Stimulated activated CD4-positive, alpha-beta T cell treated with anti-CD3 and anti-CD28 coated beads, TNF-alpha, amount 100 ng/mL, for 4 hours (primary cell): ENCODE measurements at places on chromosomes 7 and 10.

DNA sequence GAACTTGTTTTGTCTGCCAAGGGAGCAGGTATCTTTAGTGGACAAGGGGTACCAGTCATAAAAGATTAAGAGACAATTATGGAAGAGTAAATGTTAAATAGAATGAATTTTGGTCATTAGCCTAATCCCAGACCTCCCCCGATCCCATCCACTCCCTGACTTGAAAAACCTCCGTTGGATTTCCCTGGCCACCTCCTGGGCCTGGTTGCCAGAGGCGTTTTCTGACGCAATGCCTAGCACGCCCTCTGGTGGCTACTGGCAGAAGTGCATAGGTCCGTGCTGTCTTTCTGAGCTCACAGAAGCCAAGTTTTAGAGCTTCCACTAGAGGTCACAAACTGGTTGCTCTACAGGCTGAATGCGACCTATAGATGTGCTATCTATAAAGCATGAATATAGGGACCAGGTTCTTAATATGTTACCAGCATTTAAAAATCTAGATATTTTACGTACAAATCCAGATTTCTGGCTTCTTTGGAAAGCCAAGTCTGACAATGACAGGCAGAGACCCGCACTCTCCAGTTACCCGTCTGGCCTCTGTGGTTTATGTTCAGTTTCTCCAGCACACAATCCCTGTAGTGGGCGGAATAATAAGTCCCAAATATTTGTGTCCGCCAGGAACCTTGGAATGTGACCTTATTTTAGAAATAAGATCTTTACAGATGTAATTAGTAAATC lies 39.8 kb downstream of the SPOCK2 start:
- peak; percentile 80 for DNase-seq

- no peak for DNase-seq
Measured at GRCh38 chr7:131454498-131454897, 101.9 kb downstream of the PODXL start.

- no peak for DNase-seq
Measured at GRCh38 chr10:29150010-29150409, 138.9 kb upstream of the LYZL1 start.

DNA sequence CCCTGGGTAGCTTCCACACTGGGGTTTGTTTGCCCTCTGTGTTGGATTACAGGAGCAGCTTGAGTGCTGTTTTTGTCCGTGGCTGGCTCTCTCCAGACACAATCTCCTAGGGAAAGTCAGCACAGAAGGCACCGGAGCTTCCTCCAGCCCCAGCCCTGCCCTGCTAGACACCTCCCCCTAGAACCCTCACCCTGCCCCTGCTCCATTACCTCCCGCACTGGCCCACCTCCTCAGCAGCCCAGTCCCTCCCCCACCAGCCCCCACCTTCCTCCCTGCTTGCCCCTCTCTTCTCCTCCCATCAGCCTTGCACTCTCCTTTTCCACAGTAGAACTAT lies 130.5 kb downstream of the ADCY1 start:
- DNase-seq = no peak

- DNase-seq = no peak
Measured at GRCh38 chr7:101635484-101635883, 6.4 kb upstream of the MYL10 start.

DNA sequence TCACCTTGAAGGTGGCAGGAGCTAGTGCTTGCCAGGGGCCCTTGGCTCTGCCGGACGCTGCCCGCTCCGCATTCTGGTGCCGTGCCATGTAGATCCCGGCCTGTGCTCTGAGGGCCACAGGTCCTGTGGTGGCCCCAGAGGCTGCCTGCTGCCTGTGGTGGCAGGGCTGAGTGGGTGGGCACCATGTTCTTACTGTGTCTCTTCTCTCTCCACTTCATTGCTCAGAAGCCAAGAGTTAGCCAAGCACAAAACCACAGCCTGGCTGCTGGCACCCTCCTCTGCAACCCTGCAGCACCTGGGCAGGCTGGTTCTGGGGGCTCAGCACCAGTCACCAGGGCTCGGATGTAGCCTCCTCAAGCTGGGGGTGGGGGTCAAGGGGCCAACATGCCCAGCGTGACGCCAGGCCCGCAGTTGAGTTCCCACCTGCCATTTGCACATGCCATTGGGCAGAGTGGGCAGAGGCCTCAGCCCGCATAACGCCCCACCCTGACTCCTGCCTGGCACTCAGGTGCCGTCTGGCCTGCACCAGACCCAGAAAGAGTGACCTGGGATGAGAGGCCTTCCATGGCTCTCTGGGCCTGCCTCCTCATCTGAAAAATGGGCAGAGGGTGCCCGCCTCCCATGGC lies 16.3 kb downstream of the ZMIZ1 start:
- no peak for DNase-seq

DNA sequence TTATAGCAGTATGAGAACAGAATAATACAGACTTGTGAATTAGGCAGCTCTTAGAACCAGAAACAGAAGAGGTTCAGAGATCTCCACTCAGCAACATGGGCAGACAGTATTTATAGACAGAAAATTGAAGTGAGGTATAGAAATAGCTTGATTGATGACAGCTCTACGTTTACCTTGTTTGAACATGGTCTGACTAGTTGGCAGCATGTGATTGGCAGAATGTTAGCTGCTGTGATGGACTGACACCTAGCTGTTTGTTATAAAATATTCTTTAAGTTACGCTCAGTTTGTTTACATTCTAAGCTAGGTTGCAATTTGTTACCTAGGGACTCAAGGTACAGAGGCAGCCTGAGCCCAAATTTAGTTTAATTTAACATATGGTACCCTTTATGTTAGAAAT lies 73.7 kb upstream of the TMEM229A start:
- DNase-seq = no peak

- peak; percentile 17 for DNase-seq
Measured at GRCh38 chr10:3192856-3193635, 20.5 kb upstream of the PITRM1 start.

GRCh38 chr7:7962851-7963250 lies 5.7 kb upstream of the GLCCI1 start:
- no peak for DNase-seq

DNA sequence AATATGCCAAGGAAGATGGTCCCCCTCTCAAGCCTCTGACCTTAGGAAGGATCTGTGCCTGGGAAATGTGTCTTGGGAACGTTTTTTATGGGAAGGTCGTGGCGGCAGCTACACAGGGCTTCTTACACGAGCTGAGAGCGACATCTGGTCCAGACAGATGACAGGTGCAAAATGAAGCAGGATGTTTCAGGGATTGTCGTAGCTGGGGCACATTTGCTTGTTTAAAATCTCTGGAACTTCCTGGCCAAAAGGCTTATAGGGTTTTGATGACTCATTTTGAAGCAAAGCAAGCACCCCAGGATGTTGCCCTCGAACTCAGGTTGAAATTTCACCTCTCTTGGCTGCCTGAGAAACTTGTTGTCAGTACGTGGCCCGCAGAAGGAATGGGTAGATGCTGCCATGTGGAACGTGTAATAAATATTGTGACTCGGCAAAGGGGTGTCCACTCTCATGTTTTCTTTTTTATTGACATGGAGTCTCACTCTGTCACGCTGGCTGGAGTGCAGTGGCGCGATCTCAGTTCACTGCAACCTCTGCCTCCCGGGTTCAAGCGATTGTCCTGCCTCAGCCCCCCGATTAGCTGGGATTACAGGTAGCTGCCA lies 117.5 kb downstream of the CAMK1D start:
- no peak for DNase-seq

- no peak for DNase-seq
Measured at GRCh38 chr7:45888185-45888992, at the start of gene IGFBP1. TSS of gene IGFBP1 (plus strand) at chr7:45888488. CDS start at chr7:45888653, 165 bp downstream.

GRCh38 chr10:95513941-95514392 lies 47.2 kb downstream of the SORBS1 start:
- DNase-seq = no peak

DNA sequence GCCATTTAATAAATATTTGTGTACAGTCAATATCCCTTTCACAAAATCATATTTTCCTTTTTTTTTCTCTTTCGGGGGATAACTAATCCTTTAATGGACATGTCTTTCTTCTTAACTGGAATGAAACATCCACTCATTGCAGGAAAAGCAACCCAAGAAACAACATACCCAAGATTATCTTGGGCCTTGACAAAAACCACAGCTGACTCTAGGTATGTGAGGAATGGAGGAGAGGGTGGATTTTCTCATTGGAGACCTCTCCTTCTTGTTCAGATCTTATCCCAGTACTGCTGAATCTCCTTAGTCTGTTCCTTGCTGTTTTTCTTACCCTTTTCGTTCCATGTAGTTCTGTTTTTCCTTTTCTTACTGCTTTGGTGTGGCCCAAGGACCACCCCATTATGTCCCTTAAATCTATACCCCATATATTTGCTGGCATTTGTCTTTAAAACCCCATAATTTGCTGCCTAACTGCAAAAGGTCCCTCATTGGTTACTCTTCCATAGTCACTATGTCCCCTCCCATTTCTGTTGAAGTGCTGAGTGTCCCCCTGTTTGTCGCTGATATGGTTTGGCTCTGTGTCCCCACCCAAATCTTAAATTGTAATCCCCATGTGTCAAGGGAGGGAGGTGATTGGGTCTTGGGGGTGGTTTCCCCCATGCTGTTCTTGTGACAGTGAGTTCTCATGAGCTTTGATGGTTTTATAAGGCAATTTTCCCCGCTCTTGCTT lies 6.8 kb upstream of the CDK6 start:
- no peak for DNase-seq

DNA sequence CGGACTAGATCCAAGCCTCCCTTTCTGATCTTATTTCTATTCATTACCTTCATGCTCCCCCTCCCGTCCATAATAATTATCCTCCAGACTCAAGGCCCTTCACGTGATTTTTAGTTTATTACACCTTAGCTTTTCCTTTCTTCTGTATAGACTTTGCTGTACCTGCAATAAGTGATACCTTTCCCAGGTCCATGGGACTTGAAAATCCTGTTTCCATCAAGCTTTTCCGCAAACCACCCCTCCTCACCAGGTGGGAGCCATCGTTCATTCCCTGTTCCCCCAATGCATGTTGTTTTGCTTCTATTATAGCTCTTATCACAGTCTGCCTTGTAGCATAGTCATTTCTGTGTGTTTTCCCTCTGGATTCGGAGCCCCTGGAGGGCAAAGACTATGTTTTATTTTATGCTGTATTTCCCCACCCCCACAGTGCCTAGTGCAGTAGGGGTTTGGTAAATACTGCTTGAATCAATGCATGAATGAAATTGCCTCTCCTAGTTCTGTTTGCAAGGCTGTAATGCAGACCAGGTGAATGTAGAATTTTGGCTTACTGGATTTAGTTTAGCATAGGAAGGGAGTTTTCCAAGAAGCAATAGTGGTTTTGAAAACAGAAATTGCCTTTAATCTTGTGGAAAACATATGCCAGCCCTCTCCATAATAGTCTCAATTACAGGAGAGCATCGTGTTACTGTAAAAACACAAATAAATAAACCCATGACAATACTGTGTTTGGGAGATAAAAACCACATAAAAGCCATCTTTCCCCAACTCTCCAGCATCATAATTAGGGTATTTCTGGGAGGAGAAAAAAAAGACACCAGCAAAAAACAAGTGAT lies 213.4 kb downstream of the AUTS2 start:
- DNase-seq = no peak

DNA sequence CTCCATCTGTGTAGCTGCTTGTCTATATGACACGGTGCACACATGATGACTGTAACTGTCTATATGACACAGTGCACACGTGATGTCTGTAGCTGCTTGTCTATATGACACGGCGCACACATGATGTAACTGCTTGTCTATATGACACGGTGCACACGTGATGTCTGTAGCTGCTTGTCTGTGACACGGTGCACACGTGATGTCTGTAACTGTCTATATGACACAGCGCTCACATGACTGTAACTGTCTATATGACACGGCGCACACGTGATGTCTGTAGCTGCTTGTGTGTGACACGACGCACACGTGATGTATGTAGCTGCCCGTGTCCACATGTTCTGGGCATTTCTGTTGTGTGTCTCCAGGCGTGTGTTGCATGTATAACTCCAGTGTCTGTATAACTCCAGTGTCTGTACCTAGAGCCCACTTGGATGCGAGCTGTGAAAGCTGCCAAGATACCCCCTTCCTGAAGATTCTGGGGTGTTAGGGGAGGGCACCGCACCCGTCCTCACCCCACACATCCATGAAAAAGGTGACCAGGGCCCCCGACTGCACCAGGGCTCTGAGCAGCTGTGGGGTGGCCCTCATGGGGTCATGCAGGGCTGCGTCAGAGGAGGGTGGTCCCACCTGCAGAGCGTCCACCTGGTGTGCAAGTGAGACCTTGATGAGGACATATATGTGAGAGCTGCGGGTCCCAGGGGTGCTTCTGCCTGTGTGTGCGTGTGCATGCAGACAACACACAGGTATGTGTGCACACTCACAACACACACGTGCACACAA lies 137.9 kb downstream of the ELFN1 start:
- no peak for DNase-seq

- no peak for DNase-seq
Measured at GRCh38 chr10:89475591-89475998, 59.8 kb downstream of the SLC16A12 start.

DNA sequence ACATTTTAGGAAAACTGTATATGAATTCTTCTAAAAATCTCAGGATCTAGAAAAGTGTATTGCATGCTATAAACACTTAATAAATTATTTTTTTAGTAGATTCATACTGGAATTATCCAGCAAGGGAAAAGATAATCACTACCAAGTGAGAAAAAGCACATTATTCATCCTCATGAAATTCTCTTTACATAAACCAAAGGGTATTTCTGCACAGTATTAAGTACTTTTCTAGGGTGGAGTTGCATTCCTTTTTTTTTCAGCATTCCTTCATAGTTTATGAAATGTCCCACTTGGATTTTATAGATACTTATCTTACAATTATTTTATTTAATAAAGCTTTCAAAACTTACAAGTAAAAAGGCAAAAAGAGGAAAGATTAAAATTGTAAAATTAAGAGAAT lies 403.3 kb downstream of the HGF start:
- no peak for DNase-seq

DNA sequence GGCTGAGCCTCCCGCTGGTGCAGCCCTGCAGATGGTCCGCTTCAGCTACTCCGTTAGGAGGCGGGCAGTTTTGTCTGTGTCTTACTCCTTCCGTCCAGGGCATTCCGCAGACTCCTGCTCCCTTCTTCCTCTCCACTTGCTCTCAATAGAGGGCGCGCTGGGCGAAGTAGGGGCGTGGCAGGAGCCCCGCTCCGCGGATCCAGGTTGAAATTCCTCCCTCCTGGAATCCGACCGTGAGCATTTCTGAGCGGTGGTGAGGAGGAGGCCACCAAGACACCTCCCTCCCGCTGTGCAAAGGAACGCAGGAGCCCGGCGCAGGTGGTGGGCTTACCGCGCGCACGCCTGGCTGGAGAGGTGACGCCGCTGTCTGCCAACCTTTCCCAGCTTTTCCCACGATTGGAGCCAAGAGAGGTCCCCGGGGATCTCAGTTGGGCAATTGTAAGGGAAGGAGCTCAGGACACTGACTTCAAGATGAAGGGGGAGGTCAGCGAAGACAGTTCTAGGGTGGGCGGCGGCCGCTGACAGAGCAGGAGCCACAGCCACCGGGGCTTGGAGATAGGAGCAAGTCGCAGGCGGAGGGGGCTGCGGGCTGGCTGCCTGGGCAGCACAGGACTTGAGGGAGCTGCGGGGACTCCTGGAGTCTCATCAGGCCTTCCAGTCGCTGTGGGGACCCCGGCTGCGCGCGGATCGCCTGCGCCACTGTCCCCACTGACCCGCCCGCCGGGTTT lies 1011.3 kb downstream of the XPNPEP1 start:
- no peak for DNase-seq

- no peak for DNase-seq
Measured at GRCh38 chr10:129919358-129919757, 44.7 kb downstream of the EBF3 start.
